ENCODE measurements at places on chromosomes 5 and 9.

- DNase-seq, result no peak
These were observed 60.1 kb downstream of the CCDC171 start for GRCh38 chr9:15612962-15613361.

DNA sequence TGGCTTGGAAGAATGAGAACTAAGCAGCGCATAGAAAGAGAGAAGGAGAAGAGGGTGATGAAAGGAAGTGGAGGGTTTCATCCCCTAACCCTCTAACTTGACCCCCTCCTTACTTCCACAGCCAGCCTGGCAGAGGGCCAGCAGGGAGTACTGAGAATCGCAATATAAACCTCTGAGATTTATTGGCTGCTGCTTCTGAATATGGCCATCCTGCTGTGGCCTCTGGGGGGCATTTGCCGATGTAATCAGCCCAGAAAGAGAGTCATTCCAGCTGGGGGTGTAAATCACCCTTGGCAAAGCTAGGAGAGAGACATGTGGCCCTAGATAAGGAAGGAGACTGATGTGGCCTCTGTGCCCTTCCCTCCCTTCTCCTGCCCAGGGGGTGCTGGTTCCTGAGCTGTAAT is 960 bp upstream of the GFRA3 start:
- peak; percentile 31 for DNase-seq

- DNase-seq, result no peak
These were observed 228.7 kb downstream of the DCP2 start for GRCh38 chr5:113205323-113205722.

- no peak for DNase-seq
These were observed 412.7 kb downstream of the ACTL7B start for GRCh38 chr9:108443019-108443633.

DNA sequence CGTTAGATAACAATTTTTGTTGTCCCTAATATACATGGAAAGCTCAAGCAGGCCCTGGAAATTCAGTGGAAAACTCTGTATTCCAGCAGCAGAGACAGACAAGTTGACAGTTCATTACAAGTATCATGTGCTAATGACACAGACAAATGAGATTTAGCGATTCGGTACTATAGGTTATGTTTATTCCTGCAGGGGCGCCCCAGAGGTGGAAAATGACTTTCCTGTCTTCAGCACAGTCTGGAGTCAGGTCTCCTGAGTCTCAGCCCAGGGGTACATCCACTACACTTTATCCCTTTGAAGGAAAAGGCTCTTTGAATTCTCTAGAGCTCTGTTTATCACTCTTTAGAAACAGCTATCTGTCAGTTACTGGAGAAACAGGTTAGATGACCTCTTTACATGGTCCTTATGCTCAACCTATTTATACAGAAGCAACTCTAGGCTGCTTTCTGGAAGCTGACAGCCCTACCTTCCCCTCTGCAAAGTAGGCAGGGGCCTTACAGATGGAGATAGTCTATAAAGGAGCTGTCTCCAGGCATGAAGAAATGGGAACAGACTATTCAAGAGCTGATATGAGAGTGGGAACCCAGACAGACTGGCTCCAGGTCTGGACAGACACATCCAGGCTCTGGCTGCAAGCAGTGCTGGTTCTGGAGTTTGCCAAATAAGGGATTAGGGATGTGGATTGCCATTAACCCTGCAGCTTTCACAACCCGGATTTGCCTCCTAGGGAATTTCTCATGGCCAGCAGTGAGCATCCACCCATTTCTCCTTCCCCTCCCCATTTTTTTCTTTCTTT is 7.2 kb upstream of the SLC31A2 start:
- no peak for DNase-seq

DNA sequence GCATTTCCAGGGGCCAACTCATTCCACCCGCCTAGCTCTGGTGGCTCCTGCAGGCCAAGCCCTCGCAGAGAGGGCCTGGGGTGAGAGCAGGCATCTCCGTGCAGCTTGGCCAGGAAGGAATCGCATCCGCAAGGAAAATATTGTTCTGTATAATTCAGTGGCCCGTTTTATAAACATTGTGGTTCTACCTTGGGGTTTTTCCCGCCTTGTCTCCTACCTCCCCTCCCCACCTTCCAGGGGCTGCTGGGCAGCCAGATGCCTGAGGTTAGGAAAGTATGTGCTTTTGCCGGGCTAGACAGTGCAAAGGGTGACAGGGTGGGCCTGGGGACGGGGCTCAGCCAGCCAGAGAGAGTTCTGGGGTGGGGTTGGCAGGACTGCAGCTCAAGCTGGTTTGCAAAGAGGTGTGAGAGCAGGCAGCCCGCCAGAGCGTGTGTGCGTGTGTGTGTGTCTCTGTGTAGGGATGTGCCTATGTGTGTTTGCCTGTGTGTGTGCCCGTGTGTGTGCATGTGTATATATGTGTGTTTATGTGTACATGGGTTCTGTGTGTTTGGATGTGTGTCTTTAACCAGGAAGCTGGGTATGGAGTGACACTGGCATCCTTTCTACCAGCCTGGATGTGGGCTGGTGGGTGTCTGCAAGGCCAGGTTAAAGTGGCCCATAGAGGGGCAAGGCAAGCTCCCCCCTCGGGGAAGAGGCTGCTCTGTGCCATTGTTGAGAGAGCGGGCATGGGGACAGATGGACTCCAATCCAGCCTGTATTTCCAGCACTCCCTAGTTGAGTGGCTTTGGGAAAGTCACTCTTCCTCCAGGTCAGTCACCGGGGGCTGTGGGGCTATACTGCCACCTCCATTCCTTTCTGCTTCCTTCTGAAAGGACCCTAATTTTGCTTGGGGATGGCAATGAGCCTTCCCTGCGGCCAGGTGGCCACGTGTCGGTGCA is 10.6 kb upstream of the SLC2A6 start:
- DNase-seq, result no peak

- DNase-seq, result no peak
These were observed 3.8 kb upstream of the NDST1 start for GRCh38 chr5:150503977-150504620.

GRCh38 chr5:31113101-31113500 is 80.4 kb upstream of the CDH6 start:
- no peak for DNase-seq

DNA sequence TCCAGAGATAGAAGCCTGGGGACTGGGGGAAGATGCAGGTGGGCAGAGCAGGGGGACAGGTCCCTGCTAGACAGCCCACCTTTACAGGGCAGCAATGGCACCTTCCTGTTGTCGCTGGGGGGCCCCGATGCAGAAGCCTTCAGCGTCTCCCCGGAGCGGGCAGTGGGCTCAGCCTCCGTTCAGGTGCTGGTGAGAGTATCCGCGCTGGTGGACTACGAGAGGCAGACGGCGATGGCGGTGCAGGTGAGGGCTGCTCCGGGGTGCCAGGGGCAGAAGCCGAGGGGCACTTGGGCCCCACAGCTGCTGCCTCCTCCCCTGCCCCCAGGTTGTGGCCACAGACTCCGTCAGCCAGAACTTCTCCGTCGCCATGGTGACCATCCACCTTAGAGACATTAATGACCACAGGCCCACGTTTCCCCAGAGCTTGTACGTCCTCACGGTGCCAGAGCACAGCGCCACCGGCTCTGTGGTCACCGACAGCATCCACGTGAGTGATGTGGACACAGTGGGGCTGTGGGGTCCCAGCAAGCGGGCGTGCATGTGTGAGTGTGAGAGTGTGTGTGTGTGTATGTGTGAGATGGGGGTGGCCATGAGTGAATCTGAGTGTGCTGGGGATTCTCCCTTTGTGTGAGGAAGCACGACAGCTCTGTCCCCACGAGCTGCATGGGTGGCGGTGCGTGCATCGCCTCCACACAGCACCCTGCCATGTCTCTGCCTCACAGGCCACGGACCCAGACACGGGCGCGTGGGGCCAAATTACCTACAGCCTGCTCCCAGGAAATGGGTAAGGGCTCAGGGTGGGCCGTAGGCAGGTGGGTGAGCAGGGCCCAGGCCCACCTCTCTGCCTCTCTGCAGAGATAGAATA is 28.4 kb downstream of the CDHR2 start:
- no peak for DNase-seq

DNA sequence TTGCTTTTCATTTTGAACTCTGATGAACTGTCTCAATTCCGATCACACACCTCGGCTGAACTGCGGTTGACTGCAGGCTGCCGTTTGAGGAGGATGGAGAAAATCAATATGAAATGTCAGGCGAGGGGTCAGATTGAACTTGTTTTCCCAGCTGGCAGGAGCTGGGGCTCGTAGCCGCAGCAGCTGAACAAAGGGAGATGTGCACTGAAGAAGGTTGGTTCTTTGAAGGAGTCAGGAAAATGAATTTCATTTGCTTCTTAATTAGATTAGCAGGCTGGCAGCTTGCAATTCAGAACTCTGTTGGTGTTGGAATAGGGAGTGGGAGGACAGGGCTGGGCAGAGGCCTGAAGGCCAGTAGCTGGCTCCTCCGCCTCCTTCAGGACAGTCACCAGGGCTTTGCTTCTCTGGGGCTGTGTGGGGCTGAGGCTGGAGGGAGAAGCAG is 117.4 kb upstream of the GPR151 start:
- no peak for DNase-seq

DNA sequence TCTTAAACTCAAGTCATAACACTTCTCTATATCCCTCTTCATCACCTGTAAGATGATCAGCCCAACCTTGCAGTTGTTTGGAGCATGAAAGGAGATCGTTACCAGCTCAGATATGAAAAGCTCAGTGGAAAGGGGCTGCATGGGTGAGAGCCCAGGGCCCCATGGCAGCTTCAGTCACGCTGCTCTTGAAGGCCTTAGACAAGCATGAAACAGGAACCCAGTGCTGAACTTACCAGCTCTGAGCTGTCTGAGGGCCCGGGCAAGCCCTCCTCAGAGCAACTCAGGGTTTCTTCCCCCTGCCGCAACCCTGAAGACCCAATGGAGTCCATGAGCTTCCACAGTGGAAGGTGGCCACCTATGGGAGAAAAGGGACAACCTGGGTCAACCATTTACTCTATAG is 3.3 kb downstream of the HK3 start:
- no peak for DNase-seq

DNA sequence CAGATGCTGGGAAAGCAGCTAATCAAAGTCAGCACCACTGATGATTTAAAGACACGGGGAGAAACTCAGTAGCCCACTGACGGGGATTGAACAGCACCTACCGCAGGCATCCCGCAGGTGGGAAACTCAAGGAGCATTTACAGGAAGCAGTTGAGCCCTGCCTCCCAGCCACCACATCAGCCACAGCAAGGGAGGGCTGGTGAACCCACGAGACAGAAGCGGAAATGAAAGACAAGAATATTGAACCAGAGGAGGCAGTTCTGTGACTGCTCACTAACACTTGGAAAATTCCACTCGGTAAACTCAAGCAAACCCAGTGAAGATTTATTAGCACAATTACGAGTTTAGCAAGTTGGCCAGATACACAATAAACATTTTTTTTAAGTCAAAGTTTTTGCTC is 10.6 kb upstream of the FAM163B start:
- no peak for DNase-seq

GRCh38 chr9:124828489-124829333 is 24.5 kb upstream of the WDR38 start:
- no peak for DNase-seq

GRCh38 chr5:67000794-67001475 is 195.7 kb downstream of the CD180 start:
- DNase-seq, result no peak

- DNase-seq, result peak; percentile 21
These were observed 458.4 kb downstream of the KDM4C start for GRCh38 chr9:7216004-7216841.

DNA sequence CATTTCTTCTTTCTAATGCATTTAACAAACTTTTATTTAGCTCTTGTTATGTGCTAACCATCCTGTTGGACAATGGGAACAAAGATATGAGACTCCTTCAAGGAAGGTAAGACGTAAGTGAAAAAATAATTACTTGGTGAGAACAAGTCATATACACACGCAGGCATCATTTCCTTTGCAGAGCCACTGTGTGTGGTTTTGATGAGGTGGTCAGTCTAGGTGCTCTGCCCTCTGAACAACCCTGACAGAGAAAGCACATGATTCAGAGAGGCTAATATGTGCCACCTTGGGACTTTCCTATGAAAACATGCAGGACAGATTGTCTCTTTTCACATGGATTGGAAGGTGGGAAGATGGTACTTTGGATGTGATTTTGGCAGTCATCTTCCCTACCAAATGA is 1162.5 kb upstream of the DMAC1 start:
- no peak for DNase-seq

- DNase-seq, result no peak
These were observed 144.3 kb upstream of the MTAP start for GRCh38 chr9:21657966-21658667.

Measured in mesendoderm (in vitro differentiated cells).